Airway epithelial cell (primary cell): ENCODE measurements at places on chromosomes 1 and 21. TPM values are rescaled to one million over a fixed set of nuclear protein-coding genes. Genes with fewer than 3 reads are reported as not detected.

The DCST1 gene
- not detected in 2 replicates for total RNA-seq

The ZNF593OS gene
- total RNA-seq = not detected in 2 replicates

The PPM1J gene
- total RNA-seq = 4.9 and 6.4 TPM in 2 replicates

The TNNT2 gene
- 1.3 and 2.6 TPM in 2 replicates for total RNA-seq

The SLC16A4 gene
- 2.8 and 3.2 TPM in 2 replicates for total RNA-seq
